Posterior vena cava (tissue), 2 donors: ENCODE measurements at places on chromosomes 6 and 20. TPM values are rescaled to one million over a fixed set of nuclear protein-coding genes. Genes with fewer than 3 reads are reported as not detected.

The RAB44 gene
- 0.42 TPM for total RNA-seq

The ERMARD gene
- 22.1 TPM for total RNA-seq

The ADGRF5 gene
- 37.4 TPM for total RNA-seq

The CLPSL1 gene
- total RNA-seq: not detected

The LRRN4 gene
- 0.10 TPM for total RNA-seq

The PLCB1 gene
- total RNA-seq: 16.9 TPM

The CTCFL gene
- not detected for total RNA-seq

The SNAI1 gene
- 8.9 TPM for total RNA-seq

The SAMD5 gene
- 1.9 TPM for total RNA-seq

- DNase-seq: no peak
Observed at GRCh38 chr20:40462566-40462965, 226.5 kb downstream of the MAFB start.

GRCh38 chr20:32357375-32357868 lies 709 bp upstream of the ASXL1 start:
- DNase-seq: no peak

DNA sequence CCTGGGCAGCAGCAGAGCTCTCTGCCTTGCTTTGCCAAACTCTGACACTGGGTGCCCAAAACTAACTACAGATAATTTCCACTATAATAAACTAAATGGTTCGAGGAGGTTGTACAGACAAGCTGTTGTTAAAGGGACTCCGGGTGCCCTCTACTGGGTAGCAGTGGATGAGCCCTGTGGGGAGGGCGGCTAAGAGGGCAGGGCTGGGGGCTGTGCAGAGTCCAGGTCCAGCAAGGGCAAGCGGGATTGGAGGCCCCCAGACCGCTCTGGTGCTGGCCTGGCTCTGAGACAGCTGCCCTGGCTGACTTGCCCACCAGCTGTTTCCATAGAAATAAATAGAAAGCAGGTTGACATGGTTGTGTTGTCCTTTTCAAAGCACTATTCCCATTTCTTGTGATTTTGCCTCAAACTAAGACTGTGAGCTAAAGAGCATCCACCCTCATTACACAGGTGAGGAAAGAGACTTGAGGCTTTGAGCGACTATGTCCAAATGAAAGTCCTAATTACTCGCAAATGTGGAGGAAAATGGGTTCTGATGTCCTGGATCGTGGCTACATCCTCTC lies 167.6 kb upstream of the CST7 start:
- DNase-seq: peak; percentile 78

DNA sequence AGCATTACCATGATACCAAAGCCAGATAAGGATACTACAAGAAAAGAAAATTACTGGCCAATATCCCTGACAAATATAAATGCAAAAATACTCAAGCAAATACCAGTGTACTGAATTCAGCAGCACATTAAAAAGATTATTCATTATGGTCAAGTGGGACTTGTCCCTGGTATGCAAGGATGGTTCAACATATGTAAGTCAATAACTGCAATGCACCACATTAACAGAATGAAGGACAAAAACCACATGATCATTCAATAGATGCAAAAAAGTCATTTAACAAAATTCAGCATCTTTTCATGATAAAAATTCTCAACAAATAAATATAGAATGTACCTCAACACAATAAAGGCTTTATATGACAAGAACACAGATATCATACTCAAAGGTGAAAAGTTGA lies 9.1 kb upstream of the DEFB125 start:
- DNase-seq: no peak

GRCh38 chr6:87105823-87106222 lies 10.9 kb upstream of the CGA start:
- no peak for DNase-seq

- DNase-seq: no peak
Observed at GRCh38 chr6:36616893-36617521, 22.8 kb downstream of the SRSF3 start.

- DNase-seq: peak; percentile 44
Observed at GRCh38 chr20:58710481-58711265, 18.1 kb downstream of the NPEPL1 start.

DNA sequence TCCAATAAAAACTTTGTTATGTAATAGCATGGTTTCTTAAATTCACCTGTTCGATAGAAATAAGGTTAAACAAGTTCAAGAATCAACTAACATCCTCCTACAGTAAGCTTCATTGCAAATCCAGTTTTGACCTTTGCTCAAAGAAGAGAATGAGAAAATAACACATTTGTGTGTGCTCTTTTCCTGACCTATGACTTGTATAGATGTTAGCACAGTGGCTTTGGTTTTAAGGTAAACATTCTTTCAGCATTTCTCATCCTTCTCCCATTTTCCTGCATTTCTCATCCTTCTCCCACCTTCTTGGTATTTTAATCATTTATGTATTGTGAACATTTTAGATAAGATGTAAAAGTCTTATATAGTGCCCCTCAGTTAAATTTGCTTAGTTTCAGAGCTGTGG lies 73.9 kb downstream of the PLCB1 start:
- DNase-seq: no peak

DNA sequence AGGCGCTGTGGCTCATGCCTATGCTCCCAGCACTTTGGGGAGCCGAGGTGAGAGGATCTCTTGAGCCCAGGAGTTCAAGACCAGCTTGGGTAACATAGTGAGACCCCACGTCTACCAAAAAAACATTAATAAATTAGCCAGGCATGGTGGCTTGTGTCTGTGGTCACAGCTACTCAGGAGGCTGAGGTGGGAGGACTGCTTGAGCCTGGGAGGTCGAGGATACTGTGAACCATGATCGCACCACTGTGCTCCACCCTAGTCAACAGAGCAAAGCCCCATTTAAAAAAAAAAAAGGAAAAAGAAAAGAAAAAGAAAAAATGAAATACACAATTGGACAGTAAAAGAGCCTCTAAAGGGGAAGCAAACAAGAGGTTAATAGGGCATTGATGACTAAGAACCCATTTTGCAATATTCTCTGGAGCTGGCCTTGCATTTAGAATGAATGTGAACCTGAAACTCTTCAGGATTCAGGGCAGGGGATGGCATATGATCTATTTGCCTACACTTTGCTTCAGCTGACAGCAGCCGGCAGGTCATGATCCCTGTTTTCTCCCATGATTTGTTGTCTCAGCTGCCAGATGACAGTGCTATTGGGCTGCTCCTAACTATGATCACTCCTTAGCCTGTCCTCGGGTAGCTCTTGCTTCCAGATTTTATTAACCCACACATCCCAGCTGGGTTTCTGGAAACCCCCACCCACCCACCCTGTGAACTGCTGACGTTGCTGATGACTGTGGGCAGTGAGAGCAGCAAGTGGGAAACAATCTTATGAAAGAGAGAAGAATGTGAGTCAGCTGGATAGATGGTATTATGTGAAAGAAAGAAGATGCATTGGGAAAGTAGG lies 83.8 kb upstream of the ELOVL5 start:
- DNase-seq: no peak
